ENCODE measurements at places on chromosomes 2 and 18. TPM values are rescaled to one million over a fixed set of nuclear protein-coding genes. Genes with fewer than 3 reads are reported as not detected.

DNA sequence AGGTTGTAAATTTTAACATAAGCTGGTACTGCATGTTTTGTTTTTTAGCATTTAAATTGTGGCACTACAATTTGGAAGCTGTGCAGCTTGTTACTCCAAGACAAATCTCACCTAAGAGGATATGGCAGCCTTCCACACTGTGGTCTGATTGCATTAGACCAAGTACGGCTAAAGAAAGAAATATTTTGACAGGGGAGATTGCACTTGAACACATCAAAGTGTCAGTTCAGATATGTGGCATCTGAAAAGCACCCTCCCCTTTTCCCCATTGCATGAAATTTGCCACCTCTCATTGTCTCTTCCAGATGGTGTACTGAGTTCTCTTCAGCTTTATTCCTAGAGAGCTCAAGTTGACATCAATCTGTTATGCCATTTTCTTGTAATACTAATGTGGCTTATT, 295.9 kb downstream of the ERBB4 start:
- no peak for DNase-seq

DNA sequence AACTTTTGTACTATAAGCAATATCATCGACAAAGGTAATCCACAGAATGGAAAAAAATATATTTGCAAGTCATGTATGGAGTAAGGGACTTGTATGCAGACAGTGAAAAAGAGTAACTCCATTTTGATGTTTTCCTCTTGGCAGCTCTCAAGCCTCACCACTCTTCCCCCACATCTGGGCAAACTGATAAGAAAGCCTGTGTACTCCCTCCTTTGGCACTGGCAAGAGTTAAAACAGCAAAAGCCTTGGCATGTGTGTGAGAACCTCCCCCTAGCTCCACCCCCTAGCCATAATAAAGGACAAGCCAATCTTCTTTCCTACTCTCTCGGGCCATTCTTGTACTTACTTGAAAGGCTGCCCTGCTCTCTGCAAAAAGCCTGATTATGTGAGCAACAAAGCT, 335.2 kb downstream of the LRATD1 start:
- DNase-seq: no peak

The GALM gene
- total RNA-seq: 3.7 TPM

The DCDC2C gene
- total RNA-seq: not detected

The TTR gene
- not detected for total RNA-seq

Measured in M059J (cell line).